ENCODE measurements at places on chromosomes 6 and 20. TPM values are rescaled to one million over a fixed set of nuclear protein-coding genes. Genes with fewer than 3 reads are reported as not detected.

- DNase-seq, result no peak
Observed at GRCh38 chr6:142255785-142256184, 46.0 kb upstream of the ADGRG6 start.

GRCh38 chr6:28943223-28943556, 19.4 kb upstream of the TRIM27 start:
- DNase-seq, result no peak

- DNase-seq, result no peak
Observed at GRCh38 chr6:147528511-147529145, 20.1 kb downstream of the SAMD5 start.

ARFGEF3 gene
- total RNA-seq, result 51.7 TPM

- DNase-seq, result no peak
Observed at GRCh38 chr6:44850312-44850711, 462.8 kb downstream of the CDC5L start.

DNA sequence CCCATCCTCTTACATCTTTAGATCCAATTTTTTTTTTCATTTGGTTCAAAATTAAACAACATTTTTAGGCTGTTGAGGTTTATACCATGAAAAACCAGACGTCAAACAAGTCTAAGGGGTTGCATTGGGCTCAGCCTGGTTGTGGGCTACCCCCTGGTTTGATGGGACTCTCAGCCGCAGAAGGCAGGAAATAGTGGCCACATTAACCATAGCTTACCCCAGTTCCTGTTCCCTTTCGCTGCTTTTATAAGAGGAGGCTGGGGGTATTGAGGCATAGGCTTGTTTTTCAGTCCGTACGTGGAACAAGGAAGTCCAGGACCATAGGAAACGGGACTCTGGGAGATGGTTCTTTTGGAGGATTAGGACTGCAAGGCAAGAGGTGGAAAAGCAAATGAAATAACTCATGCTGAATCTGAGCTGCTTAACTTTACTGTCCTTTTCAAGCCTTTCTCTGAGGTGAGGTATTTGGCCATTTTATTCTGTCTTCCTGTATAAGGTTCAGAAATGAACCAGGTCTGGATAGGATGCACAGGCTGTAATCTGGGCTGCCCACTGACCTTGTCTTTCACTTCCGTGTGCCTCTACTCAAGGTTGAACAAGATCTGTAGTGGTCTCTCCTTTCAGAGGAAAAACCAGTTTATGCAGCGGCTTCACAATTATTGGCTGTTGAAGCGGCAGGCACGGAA, 7.7 kb downstream of the BRPF3 start:
- no peak for DNase-seq

SNAI1 gene
- 0.39 TPM for total RNA-seq
